ENCODE measurements at places on chromosomes 11 and 22.

GRCh38 chr22:23525510-23525909 is 54.6 kb downstream of the IGLL1 start:
- H3K4me3 ChIP-seq, result no peak overlapping the region
- H3K36me3 ChIP-seq, result no peaks in the 10 kb centered on the region
- H3K27me3 ChIP-seq, result peaks cover 33% of the 10 kb centered on the region
- H3K4me1 ChIP-seq, result peaks cover 10% of the 10 kb centered on the region

- H3K4me3 ChIP-seq, result no peak overlapping the region
- no peaks in the 10 kb centered on the region for H3K4me1 ChIP-seq
- no peak for DNase-seq
- no peaks in the 10 kb centered on the region for H3K36me3 ChIP-seq
- H3K27ac ChIP-seq, result no peak overlapping the region
- no peaks in the 10 kb centered on the region for H3K27me3 ChIP-seq
These were observed 41.8 kb downstream of the CCDC81 start for GRCh38 chr11:86416494-86416893.

- H3K36me3 ChIP-seq, result no peaks in the 10 kb centered on the region
- H3K27me3 ChIP-seq, result no peaks in the 10 kb centered on the region
- no peaks in the 10 kb centered on the region for H3K4me1 ChIP-seq
- no peak overlapping the region for H3K27ac ChIP-seq
These were observed 107.0 kb upstream of the PITPNB start for GRCh38 chr22:28025866-28026575.

DNA sequence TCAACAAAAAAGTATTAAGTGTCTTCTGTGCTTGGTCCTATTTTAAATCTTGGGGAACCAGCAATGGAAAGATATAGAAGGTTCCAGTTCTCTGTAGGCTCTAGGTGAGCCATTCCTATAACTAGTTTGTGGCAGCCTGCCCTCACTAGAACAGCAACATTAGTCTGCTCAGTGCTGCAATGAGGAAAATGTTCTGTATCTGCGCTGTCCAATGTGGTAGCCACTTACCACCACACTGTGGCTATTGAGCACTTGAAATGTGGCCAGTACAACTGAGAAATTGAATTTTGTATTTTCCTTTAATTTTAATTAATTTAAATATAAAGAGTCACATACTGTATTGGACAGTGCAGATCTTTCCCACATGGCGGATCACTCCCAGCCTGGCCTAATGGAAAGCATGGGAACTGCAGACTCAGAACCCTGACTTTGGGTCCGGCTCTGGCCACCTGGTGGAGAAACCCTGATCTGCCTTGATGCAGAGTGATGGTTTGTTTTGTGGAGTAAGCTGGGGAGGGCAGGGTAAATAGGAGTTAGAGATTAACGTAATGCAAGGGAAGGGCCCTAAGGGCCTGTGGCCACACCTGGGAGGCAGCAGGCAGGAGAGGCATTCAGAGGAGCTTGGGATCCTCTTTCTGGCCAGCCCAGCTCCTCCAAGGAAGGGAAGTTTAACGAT is 101.0 kb downstream of the ME3 start:
- no peaks in the 10 kb centered on the region for H3K4me1 ChIP-seq
- no peaks in the 10 kb centered on the region for H3K27me3 ChIP-seq
- no peak overlapping the region for H3K4me3 ChIP-seq
- peak; percentile 76 for DNase-seq
